Testis (tissue), 5 donors: ENCODE measurements at places on chromosomes 12 and 14. TPM values are rescaled to one million over a fixed set of nuclear protein-coding genes. Genes with fewer than 3 reads are reported as not detected.

DNA sequence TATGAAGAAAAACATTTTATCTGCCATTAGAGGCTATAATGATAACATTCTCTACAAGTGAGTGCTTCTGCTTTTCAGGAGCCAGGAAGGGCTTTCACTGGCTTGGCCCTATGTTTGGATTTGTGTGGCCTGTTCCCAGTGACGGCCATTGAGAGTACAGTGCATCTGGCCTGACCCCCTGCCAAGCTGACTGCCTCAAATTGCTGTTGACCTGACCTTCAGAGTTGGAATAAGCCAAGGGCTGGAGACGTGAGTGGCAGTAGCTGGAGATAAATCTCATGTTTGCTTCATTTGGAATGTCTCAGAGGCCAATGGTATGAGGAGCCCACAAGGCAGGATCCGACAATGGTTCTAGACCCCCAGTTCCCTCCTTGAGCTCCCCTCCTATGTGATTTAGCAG lies 28.3 kb upstream of the PLEKHG7 start:
- H3K36me3 ChIP-seq = no peaks in the 10 kb centered on the region
- DNase-seq = no peak
- no peak overlapping the region for H3K27ac ChIP-seq
- H3K27me3 ChIP-seq = no peaks in the 10 kb centered on the region
- no peak overlapping the region for H3K4me3 ChIP-seq

DNA sequence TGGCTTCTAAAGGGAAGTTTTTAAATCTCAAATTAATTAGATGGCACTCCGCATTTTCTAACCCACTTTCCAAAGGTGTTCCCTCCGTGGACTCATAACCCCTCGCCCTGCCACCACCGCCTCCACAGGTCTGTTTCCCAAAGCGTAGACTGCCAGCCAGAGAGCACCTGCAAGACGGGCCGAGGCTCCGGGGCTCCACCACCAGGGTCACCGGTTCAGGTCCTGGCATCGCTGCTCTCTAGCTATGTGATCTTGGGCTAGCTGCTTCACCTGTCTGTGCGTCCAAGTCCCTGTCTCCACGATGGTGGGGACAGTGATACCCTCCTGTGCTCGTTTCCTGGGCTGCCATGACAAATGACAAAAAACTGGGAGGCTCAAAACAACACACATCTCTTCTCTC lies 11.5 kb downstream of the RIMBP2 start:
- H3K36me3 ChIP-seq = no peaks in the 10 kb centered on the region
- no peaks in the 10 kb centered on the region for H3K27me3 ChIP-seq
- no peaks in the 10 kb centered on the region for H3K4me1 ChIP-seq
- H3K4me3 ChIP-seq = no peak overlapping the region
- peak; percentile 7 for DNase-seq

DNA sequence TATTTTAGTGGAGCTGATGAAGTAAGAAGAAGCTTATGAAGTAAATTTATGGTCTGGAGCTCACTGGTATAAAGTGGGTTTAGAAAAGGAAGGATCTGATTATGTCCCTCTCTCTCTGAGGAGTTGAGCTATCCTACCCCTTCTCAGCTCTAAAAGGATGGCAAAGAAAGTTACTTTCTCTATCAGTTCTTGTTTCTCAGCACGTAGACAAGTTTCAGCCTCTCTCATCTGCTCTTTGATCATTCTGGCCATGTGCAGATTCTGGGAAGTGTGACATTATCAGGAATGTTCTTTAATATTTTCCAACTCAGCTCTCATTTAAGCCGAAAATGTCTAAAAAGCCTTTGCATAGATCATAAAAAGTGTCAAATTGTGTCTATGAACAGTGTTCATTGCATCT lies 5.8 kb upstream of the EGLN3 start:
- H3K36me3 ChIP-seq = no peaks in the 10 kb centered on the region
- H3K27ac ChIP-seq = no peak overlapping the region
- no peaks in the 10 kb centered on the region for H3K27me3 ChIP-seq
- no peak overlapping the region for H3K4me3 ChIP-seq
- no peak for DNase-seq
- H3K4me1 ChIP-seq = peaks cover 2% of the 10 kb centered on the region

- no peak overlapping the region for H3K4me3 ChIP-seq
- no peak for DNase-seq
- no peak overlapping the region for H3K27ac ChIP-seq
- no peaks in the 10 kb centered on the region for H3K4me1 ChIP-seq
- no peaks in the 10 kb centered on the region for H3K27me3 ChIP-seq
These were observed 146.6 kb downstream of the ASCL4 start for GRCh38 chr12:107921062-107921461.

The CLEC6A gene
- polyA plus RNA-seq = not detected

The EXOC5 gene
- polyA plus RNA-seq = 133 TPM

- no peak for DNase-seq
- peak overlapping the region; percentile 98 for H3K27ac ChIP-seq
- H3K27me3 ChIP-seq = no peaks in the 10 kb centered on the region
- no peak overlapping the region for H3K4me3 ChIP-seq
- no peaks in the 10 kb centered on the region for H3K36me3 ChIP-seq
These were observed 2.7 kb downstream of the LRP1 start for GRCh38 chr12:57130941-57131340.

The CNTN1 gene
- polyA plus RNA-seq = 21.7 TPM

The IL23A gene
- polyA plus RNA-seq = 34.9 TPM

The PTGER2 gene
- polyA plus RNA-seq = 5.3 TPM

- no peaks in the 10 kb centered on the region for H3K27me3 ChIP-seq
- no peaks in the 10 kb centered on the region for H3K36me3 ChIP-seq
- H3K4me3 ChIP-seq = peak overlapping the region; percentile 36
These were observed 24.9 kb downstream of the SLC6A12 start for GRCh38 chr12:188910-189621.

GRCh38 chr12:50149311-50149710 lies 17.9 kb downstream of the CERS5 start:
- no peak overlapping the region for H3K4me3 ChIP-seq
- peaks cover 4% of the 10 kb centered on the region for H3K4me1 ChIP-seq
- H3K27me3 ChIP-seq = no peaks in the 10 kb centered on the region

GRCh38 chr14:67666750-67667449 lies 7.5 kb downstream of the VTI1B start:
- H3K4me3 ChIP-seq = no peak overlapping the region
- peak; percentile 27 for DNase-seq
- H3K4me1 ChIP-seq = no peaks in the 10 kb centered on the region
- H3K27ac ChIP-seq = no peak overlapping the region
- no peaks in the 10 kb centered on the region for H3K36me3 ChIP-seq

DNA sequence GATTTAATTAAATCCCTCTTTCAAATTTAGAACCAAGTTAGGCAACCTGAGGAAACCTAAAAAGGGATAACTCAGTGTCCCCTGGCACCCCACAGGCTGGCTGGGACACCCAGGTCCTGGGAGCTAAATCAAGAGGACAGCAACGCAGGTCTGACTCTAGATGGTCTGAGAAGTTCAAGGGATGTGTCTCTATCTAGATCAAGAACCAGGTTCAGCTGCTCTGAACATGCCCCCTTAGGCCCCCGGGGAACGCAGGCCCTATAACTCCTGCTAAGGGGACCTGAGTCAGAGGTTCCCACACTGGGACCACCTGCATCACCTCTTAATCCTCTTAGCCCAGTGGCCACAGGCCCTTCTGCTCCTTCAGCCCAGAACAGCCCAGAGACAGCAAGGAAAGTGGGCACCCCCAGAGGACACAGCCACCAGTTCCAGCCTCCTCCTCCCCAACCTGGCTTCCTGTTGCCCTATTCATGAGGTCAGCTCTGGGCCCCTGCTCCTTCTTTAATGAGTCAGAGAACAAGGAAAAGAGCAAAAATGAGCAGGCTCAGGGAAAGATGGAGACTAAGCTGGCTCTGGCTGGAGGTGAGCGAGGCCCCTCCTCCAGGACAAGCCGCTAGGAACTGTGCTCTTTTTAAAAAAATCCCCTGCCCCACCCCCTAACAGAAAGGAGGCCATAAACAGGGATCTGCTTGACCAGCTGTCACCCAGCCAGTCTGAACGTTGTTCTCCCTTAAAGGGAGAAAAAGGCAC lies 10.8 kb downstream of the PITPNM2 start:
- H3K27me3 ChIP-seq = no peaks in the 10 kb centered on the region
- no peaks in the 10 kb centered on the region for H3K36me3 ChIP-seq
- DNase-seq = no peak

The VDR gene
- polyA plus RNA-seq = 3.7 TPM

DNA sequence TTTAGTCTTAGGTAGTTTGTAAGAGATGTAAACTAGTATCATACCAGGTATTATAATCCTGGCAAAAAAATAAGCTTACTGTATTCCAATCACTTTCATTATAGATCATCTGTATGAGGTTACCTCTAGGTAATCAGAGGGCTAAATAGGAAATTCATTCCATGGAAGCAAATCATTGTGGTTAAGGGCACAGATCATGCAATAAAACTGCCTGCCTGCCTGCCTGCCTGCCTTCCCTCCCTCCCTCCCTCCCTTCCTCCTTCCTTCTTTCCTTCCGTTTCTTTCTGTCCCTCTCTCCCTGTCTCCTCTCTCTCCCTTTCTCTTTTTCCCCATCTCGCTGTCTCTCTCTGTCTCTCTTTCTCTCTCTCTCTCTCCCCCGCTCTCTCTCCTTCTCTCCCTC lies 3.2 kb upstream of the CLEC9A start:
- H3K4me3 ChIP-seq = no peak overlapping the region
- no peaks in the 10 kb centered on the region for H3K36me3 ChIP-seq
- no peaks in the 10 kb centered on the region for H3K4me1 ChIP-seq
- no peaks in the 10 kb centered on the region for H3K27me3 ChIP-seq

GRCh38 chr14:69615496-69616407 lies 4.4 kb downstream of the SUSD6 start:
- H3K27me3 ChIP-seq = no peaks in the 10 kb centered on the region
- H3K4me3 ChIP-seq = no peak overlapping the region
- peak overlapping the region; percentile 81 for H3K27ac ChIP-seq
- peak; percentile 79 for DNase-seq

The ADAM20 gene
- polyA plus RNA-seq = 9.5 TPM

The SSPN gene
- polyA plus RNA-seq = 17.8 TPM

- no peak overlapping the region for H3K4me3 ChIP-seq
- H3K27me3 ChIP-seq = no peaks in the 10 kb centered on the region
- no peaks in the 10 kb centered on the region for H3K36me3 ChIP-seq
- DNase-seq = no peak
- H3K4me1 ChIP-seq = no peaks in the 10 kb centered on the region
- H3K27ac ChIP-seq = no peak overlapping the region
These were observed 38.9 kb downstream of the RASSF8 start for GRCh38 chr12:25997201-25997963.

The KRT74 gene
- 2.2 TPM for polyA plus RNA-seq

DNA sequence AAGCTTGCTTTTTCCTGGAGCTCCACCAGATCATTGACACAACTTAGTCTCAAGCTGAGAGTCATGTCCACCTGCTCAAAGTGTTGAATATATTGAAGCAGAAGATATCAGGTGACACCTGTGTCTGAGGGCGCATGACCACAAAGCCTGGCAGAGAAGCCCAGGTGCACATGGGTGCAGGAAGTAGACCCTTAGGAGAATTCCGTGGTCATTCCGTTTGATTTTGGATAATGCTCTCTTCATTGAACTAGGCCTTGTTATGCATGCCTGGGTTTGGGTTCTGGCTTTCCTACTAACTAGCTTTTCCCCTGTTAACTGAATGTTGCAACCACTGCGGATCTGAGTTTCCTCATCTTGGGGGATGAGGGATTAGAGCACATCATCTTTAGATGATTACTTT lies 7.1 kb downstream of the ARHGDIB start:
- H3K27ac ChIP-seq = no peak overlapping the region
- H3K4me3 ChIP-seq = no peak overlapping the region
- DNase-seq = no peak
- no peaks in the 10 kb centered on the region for H3K27me3 ChIP-seq
- H3K36me3 ChIP-seq = no peaks in the 10 kb centered on the region
- H3K4me1 ChIP-seq = peaks cover 1% of the 10 kb centered on the region

GRCh38 chr14:35158491-35158890 lies 36.1 kb downstream of the PRORP start:
- no peaks in the 10 kb centered on the region for H3K36me3 ChIP-seq
- H3K4me1 ChIP-seq = no peaks in the 10 kb centered on the region
- H3K27me3 ChIP-seq = no peaks in the 10 kb centered on the region
- H3K4me3 ChIP-seq = no peak overlapping the region
- no peak for DNase-seq

The PROX2 gene
- polyA plus RNA-seq = 0.08 TPM

The EIF2S3B gene
- polyA plus RNA-seq = 4.1 TPM

The BMP4 gene
- polyA plus RNA-seq = 8.4 TPM

GRCh38 chr14:69972755-69973154 lies 93.5 kb downstream of the SMOC1 start:
- peaks cover 31% of the 10 kb centered on the region for H3K4me1 ChIP-seq
- no peak for DNase-seq
- H3K27ac ChIP-seq = peak overlapping the region; percentile 82
- H3K36me3 ChIP-seq = no peaks in the 10 kb centered on the region
- no peaks in the 10 kb centered on the region for H3K27me3 ChIP-seq
- H3K4me3 ChIP-seq = no peak overlapping the region

DNA sequence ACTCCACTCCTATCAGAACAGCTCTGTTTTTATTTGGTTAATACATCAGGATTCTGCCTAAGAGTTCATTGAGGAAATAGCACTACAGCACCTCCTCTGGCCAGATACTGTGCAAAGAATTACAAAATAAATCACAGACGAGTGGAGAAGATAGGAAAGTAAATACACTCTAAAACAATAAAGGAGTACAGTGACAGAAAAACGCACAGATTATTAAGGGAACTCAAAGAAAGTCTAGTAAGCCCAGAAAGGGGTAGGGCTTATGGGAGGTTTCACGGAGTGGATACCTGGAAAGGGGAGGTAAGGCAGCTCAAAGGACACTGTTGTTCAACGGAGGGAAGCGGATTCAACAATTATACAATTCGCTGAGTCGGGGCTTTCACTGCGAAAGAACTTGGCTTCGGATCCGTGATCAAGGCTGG lies 5.5 kb downstream of the OR10AD1 start:
- H3K27ac ChIP-seq = peak overlapping the region; percentile 98
- H3K4me3 ChIP-seq = peak overlapping the region; percentile 88
- peaks cover 5% of the 10 kb centered on the region for H3K4me1 ChIP-seq
- DNase-seq = no peak
- no peaks in the 10 kb centered on the region for H3K27me3 ChIP-seq

DNA sequence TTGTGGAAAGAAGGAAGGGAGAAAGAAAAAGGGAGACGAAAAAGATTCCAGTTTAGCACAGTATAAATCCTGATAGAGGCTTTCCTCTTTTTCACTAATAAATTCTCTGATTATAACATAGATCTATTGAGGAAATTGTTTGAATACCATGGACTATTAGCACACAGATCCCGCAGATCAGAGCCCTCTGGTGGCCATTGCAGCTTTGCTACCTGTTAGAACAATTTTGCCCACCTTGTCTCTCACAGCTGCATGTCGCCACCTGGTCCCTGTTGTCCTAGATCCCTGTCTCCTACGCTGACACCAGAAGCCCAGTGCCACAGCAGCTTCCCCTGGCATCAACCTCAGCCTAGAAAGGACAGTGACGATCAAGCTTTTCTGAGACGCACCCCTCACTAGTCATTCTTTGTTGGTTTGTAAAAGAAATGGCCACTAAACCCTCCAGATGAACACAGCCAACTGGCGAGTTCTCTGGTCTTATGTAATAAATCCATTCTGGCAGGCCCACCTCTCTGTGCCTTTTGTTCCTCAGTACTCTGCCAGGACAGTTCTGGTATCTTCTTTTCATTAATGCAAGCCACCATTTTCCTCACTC lies 9.9 kb downstream of the GPHB5 start:
- no peak overlapping the region for H3K4me3 ChIP-seq
- no peak overlapping the region for H3K27ac ChIP-seq
- no peak for DNase-seq
- H3K4me1 ChIP-seq = no peaks in the 10 kb centered on the region
- H3K36me3 ChIP-seq = no peaks in the 10 kb centered on the region

GRCh38 chr14:71780075-71780474 lies 152.2 kb upstream of the RGS6 start:
- H3K4me3 ChIP-seq = no peak overlapping the region
- no peak overlapping the region for H3K27ac ChIP-seq
- H3K27me3 ChIP-seq = no peaks in the 10 kb centered on the region
- no peak for DNase-seq
- H3K4me1 ChIP-seq = no peaks in the 10 kb centered on the region
- H3K36me3 ChIP-seq = no peaks in the 10 kb centered on the region
